Stimulated activated CD8-positive, alpha-beta memory T cell treated with anti-CD3 and anti-CD28 coated beads, Interleukin-15, amount 100 ng/mL, for 48 hours (primary cell): ENCODE measurements at places on chromosomes 5 and 9.

- no peak for DNase-seq
Measured at GRCh38 chr9:71487061-71487460, 281.3 kb downstream of the CEMIP2 start.

DNA sequence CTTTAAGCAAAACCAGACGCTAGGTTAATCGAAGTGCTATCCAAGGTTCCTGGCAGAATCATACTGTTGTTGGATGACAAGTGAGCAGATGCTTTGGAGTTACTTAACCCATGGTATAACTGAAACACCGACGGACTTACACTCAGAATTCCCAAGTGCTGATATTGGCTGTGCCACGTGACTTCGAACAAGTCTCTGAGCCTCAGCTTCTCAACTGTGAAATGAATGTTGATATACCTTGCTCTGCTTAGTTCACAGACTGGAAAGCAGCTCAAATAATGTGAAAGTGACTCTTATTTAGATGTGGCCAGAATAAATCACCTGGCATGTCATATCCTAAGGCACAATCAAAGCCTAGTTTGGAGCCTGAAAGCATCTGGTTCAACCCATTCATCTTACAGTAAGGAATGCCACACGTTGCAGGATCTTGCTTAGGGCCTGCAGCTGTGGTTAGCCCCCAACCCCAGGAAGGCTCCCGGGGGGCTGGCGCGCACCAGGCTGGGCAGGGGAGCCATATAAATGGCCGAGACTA is 759 bp downstream of the GEMIN5 start:
- no peak for DNase-seq

- DNase-seq: no peak
Measured at GRCh38 chr5:55427157-55427556, 107.6 kb downstream of the PLPP1 start.

- DNase-seq: no peak
Measured at GRCh38 chr5:77945874-77946273, 169.7 kb upstream of the TBCA start.

DNA sequence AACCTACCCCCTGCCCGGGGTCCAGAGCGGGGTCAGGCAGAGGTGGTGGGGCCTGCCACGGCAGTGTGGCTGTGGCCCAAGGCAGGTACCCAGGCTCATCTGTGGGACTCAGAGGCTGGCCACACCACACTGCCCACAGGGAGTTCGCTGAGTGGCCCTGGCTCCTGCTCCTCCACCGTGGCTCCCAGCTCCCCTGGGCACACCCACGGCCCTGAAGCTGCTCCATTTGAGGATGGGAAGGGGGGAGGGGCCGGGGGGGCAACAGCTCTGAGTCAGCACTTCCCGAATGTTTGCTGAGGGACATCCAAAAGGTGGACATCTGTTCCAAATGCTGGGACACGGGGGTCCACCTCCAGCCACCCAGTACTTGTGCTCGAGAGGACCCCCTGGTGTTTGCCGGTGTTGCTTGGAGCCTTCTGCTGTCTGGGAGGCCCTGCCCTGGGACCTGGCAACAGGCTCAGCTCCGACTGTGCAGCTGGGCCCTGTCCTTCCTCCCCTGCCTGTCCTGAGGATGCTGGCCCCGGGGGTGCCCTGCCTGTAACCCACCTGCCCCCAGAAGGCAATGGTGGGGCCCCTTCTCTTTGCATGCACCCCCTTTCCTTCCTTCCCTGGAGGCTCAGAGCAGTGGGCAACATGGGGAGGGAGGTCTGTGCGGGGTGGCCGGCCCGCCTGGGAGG is 2.5 kb upstream of the NRARP start:
- no peak for DNase-seq

DNA sequence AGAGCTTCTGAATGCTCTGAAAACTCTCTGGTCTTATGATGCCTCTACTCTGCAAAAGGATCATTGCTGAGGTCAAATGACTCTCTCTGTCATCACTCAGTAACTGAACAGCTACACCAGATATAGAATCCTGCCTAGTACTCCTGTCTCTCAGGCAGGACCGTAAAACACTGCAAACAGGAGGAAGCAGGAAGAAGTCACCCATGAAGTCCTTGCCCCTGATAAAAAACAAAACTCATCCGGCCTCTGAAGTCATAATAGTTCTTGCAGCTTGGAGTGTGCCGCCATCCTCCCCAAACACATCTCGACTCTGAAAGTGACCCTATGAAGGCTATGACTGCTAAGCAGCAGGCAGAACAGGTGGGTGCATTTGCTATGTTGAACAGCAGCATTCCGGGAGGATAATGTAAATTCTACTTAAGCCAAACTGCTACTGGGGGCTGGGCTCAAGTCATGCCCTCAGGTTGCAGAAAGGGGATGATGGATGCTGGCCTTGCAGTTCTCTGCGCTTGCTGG is 81.9 kb upstream of the FAM169A start:
- no peak for DNase-seq

- no peak for DNase-seq
Measured at GRCh38 chr9:90727488-90727887, 74.1 kb upstream of the SYK start.
